Nasal cavity respiratory epithelium epithelial cell of viscerocranial mucosa (primary cell): ENCODE measurements at places on chromosomes 1 and 21. TPM values are rescaled to one million over a fixed set of nuclear protein-coding genes. Genes with fewer than 3 reads are reported as not detected.

LINGO4 gene
- not detected in 2 replicates for total RNA-seq

AMY1B gene
- total RNA-seq: not detected in 2 replicates

EDARADD gene
- 2.4 and 10.0 TPM in 2 replicates for total RNA-seq

LCE2C gene
- total RNA-seq: not detected in 2 replicates

EPHA8 gene
- under 0.01 TPM in 1 of 2 replicates, not detected in the other for total RNA-seq

GSTM5 gene
- total RNA-seq: not detected in 2 replicates

RCC2 gene
- total RNA-seq: 113 and 158 TPM in 2 replicates

ANKRD45 gene
- total RNA-seq: 0.28 TPM in 1 of 2 replicates, not detected in the other

AMY1A gene
- not detected in 2 replicates for total RNA-seq

RASAL2 gene
- 8.9 and 24.8 TPM in 2 replicates for total RNA-seq

MIA3 gene
- total RNA-seq: 48.2 and 52.0 TPM in 2 replicates

SRGAP2B gene
- total RNA-seq: 34.2 and 36.2 TPM in 2 replicates

FNBP1L gene
- 18.1 and 58.1 TPM in 2 replicates for total RNA-seq

AZIN2 gene
- total RNA-seq: 2.7 and 3.6 TPM in 2 replicates

KCNH1 gene
- not detected in 2 replicates for total RNA-seq

SLC9C2 gene
- under 0.01 TPM in 1 of 2 replicates, not detected in the other for total RNA-seq

RLF gene
- 33.2 and 39.1 TPM in 2 replicates for total RNA-seq

C1orf21 gene
- 9.9 and 26.1 TPM in 2 replicates for total RNA-seq

UBXN11 gene
- 2.1 and 3.7 TPM in 2 replicates for total RNA-seq

ITGB2 gene
- total RNA-seq: 0.57 and 0.68 TPM in 2 replicates

GNAT2 gene
- total RNA-seq: 0.14 TPM in 1 of 2 replicates, not detected in the other

DNAH14 gene
- 9.2 and 27.9 TPM in 2 replicates for total RNA-seq

CLCA1 gene
- total RNA-seq: 0.07 TPM in 1 of 2 replicates, not detected in the other

KRTAP7-1 gene
- not detected in 2 replicates for total RNA-seq

PPP2R5A gene
- total RNA-seq: 32.6 and 37.6 TPM in 2 replicates

FCER1G gene
- total RNA-seq: 0.34 TPM in 1 of 2 replicates, not detected in the other

SLC2A5 gene
- total RNA-seq: 0.34 and 0.50 TPM in 2 replicates

STYXL2 gene
- not detected in 2 replicates for total RNA-seq

OR2L8 gene
- not detected in 2 replicates for total RNA-seq

PHGDH gene
- 170 and 347 TPM in 2 replicates for total RNA-seq

DNAJC6 gene
- 3.8 TPM in 2 replicates for total RNA-seq

CRYBG2 gene
- 52.6 and 55.7 TPM in 2 replicates for total RNA-seq

PTGER3 gene
- under 0.01 TPM in 2 replicates for total RNA-seq

CORT gene
- total RNA-seq: 0.14 TPM in 1 of 2 replicates, not detected in the other

MRPS15 gene
- 73.7 and 96.7 TPM in 2 replicates for total RNA-seq

TESK2 gene
- 3.1 and 5.2 TPM in 2 replicates for total RNA-seq

DCST1 gene
- total RNA-seq: not detected in 2 replicates

TMEM52 gene
- 1.4 and 2.9 TPM in 2 replicates for total RNA-seq

CD34 gene
- total RNA-seq: not detected in 2 replicates

CNN3 gene
- total RNA-seq: 19.1 and 141 TPM in 2 replicates

ZNF648 gene
- total RNA-seq: 0.21 TPM in 1 of 2 replicates, not detected in the other

GJB5 gene
- total RNA-seq: 54.4 and 77.9 TPM in 2 replicates

KCNE1 gene
- 0.34 and 0.71 TPM in 2 replicates for total RNA-seq

LMOD1 gene
- total RNA-seq: 0.21 TPM in 1 of 2 replicates, not detected in the other

GPR37L1 gene
- not detected in 2 replicates for total RNA-seq

TRIM58 gene
- under 0.01 TPM in 1 of 2 replicates, not detected in the other for total RNA-seq

KIF17 gene
- total RNA-seq: 1.7 and 2.1 TPM in 2 replicates

TRABD2B gene
- 1.1 TPM in 1 of 2 replicates, not detected in the other for total RNA-seq

C1orf210 gene
- 5.5 and 5.8 TPM in 2 replicates for total RNA-seq
